ENCODE measurements at places on chromosomes 5 and 9. TPM values are rescaled to one million over a fixed set of nuclear protein-coding genes. Genes with fewer than 3 reads are reported as not detected.

F2R gene
- total RNA-seq = 24.3 TPM

LTC4S gene
- not detected for total RNA-seq

NXNL2 gene
- under 0.01 TPM for total RNA-seq

ACOT12 gene
- not detected for total RNA-seq

FCN2 gene
- not detected for total RNA-seq

ORM2 gene
- not detected for total RNA-seq

GPX3 gene
- 63.4 TPM for total RNA-seq

HAPLN1 gene
- not detected for total RNA-seq

SPATA31A5 gene
- total RNA-seq = not detected

NPR3 gene
- total RNA-seq = 6.1 TPM

PPIC gene
- total RNA-seq = 40.7 TPM

KIF4B gene
- total RNA-seq = under 0.01 TPM

TTF1 gene
- total RNA-seq = 11.8 TPM

SPATA24 gene
- 4.4 TPM for total RNA-seq

IL9 gene
- not detected for total RNA-seq

LCN9 gene
- not detected for total RNA-seq

SWI5 gene
- 25.0 TPM for total RNA-seq

ANGPTL2 gene
- total RNA-seq = under 0.01 TPM

GOLPH3 gene
- total RNA-seq = 72.0 TPM

HMCN2 gene
- under 0.01 TPM for total RNA-seq

ASTN2 gene
- 2.0 TPM for total RNA-seq

PCDHB2 gene
- total RNA-seq = 0.34 TPM

FAM78A gene
- 0.34 TPM for total RNA-seq

DMRTA1 gene
- 5.5 TPM for total RNA-seq

C9 gene
- not detected for total RNA-seq

ANKRD31 gene
- 0.34 TPM for total RNA-seq

SPATA31D4 gene
- total RNA-seq = not detected

OR13J1 gene
- not detected for total RNA-seq

PTGS1 gene
- 0.34 TPM for total RNA-seq

CCDC183 gene
- under 0.01 TPM for total RNA-seq

TAF11L5 gene
- not detected for total RNA-seq

RGS7BP gene
- total RNA-seq = not detected

Data from nasal cavity respiratory epithelium epithelial cell of viscerocranial mucosa (primary cell).